Left lobe of liver (tissue), 2 donors: ENCODE measurements at places on chromosomes 13 and 19.

DNA sequence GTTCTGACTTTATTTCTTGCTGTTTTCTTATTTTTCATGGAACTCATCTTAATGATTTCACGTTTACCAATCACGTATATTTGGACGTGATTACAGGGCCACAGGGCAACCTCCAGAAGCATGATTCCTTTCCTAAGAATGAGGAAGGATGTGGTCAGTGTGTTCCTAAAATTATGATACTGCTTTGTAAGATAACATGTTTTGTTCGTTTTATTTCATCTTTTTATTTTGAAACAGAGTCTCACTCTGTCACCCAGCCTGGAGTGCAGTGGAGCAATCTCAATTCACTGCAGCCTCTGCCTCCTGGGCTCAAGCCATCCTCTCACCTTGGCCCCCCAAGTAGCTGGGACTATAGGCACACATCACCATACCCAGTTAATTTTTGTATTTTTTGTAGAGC is 24.8 kb upstream of the LAIR1 start:
- DNase-seq: no peak

DNA sequence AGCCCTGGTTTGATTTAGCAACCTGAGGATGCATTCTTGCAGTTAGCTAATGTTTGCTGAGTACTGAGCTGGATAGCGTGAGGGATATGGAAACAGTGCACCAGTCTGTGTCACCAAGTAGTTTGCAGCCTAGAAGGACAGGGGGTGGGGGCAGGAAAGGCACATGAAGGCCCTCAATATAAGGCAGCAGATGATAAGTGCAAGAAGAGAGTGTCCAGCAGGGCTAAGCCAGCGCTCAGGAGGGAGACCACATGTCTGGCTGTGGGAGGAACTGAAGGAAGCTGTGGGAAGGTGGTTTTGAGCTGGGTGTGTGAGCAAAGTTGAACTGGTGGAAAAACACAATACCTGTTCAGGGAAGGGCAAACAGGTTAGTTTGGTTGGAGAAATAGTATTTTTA is 1.7 kb downstream of the CXCL17 start:
- no peak for DNase-seq

DNA sequence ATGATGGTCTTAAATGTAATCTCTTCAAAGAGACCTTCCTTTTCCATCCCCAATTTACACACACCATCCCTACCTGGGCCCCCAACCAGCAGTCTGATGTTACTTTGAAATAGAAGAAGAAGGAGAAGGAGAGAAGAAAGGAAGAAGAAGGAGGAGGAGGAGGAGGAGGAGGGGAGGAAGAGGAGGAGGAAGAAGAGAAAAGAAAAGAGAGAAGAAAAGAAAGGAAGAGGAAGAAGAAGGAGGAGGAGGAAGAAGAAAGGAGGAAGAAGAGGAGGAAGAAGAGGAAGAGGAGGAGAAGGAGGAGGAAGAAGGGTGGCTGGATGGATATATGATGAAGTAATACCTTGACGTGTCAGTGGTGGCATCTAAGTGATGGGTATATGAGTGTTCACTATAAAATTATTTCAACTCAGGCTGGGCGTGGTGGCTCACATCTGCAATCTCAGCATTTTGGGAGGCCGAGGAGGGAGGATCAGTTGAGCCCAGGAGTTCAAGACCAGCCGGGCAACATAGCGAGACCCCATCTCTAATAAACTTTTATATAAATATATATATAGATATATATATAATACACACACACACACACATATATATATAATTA is 3.7 kb upstream of the LRFN1 start:
- no peak for DNase-seq

GRCh38 chr13:106794117-106794516 is 226.2 kb upstream of the ARGLU1 start:
- DNase-seq: no peak

- DNase-seq: no peak
These were observed 17.9 kb upstream of the SHFL start for GRCh38 chr19:10068205-10068604.

GRCh38 chr19:7292950-7293761 is 1.1 kb downstream of the INSR start:
- DNase-seq: peak; percentile 85

DNA sequence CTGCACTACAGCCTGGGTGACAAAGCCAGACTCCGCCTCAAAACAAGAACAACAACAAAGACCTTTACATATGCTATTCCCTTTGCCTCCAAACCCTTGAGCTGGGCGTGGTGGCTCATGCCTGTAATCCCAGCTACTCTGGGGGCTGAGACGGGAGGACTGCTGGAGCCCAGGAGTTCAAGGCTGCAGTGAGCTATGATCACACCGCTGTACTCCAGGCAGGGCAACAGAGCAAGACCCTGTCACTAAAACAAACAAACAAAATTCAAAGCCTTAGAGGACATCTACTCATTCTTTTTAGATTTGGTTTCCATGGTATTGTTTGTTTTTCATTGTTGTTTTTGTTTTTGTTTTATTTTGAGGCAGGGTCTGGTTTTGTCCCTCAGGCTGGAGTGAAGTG is 7.8 kb downstream of the ACER1 start:
- no peak for DNase-seq

DNA sequence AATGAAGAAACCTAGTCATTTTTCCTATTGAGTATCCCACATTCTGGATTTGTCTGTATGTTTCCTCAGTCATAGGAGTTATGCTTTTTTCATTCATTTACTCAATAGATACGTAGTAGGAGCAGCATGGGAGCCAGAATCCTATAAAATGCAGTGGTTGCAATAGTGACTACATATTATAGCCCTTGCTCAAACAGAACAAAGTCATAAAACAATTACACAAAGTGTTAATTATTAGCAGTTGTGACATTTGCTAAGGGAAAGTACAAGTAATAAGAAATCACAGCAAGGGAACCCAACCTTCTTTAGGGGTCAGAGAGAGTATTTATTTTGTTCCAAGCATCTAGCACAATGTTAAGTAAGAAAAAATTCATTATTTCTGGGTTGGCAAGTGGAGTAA is 27.7 kb upstream of the POU4F1 start:
- DNase-seq: no peak

GRCh38 chr19:31167690-31168089 is 181.5 kb downstream of the TSHZ3 start:
- no peak for DNase-seq

DNA sequence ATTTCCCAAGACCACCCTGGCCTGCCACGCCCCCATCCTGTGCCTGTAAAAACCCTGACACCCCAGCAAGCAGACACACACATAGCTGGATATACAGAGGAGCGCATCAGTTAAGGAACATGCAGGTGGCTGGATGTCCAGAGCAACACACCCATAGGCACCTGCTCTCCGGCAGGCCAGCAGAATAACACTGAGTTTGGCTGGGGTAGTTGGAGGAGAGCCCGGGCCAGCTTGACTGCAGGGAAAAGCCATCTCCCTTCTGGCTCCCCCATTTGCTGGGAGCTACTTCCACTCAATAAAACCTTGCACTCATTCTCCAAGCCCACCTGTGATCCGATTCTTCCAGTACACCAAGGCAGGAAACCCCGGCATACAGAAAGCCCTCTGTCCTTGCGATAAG is 8.9 kb downstream of the RASL11A start:
- no peak for DNase-seq

DNA sequence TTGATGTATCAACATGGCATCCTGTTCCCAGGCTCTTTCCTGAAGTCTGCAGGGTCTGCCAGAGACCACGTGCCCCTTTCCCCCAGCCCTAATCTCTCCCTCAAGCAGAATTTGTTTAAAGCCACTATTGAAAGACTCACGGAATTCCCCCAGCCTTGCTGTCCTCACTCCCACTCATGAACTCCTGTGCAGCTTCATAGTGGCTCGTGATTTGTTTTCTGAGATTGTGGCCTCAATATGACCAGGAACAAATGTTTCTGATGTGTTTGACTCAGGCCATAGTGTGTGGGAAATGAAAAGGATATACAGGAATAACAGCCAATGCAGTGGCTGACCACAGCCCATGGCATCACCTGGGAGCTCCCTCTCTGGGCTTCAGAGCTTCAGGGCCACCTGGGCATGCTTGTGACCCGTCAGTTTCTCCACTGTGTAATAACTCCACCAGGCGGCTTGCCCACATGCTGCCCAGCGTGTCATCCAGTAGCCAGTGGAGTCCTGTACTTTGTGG is 8.1 kb upstream of the SERPINE3 start:
- DNase-seq: no peak

DNA sequence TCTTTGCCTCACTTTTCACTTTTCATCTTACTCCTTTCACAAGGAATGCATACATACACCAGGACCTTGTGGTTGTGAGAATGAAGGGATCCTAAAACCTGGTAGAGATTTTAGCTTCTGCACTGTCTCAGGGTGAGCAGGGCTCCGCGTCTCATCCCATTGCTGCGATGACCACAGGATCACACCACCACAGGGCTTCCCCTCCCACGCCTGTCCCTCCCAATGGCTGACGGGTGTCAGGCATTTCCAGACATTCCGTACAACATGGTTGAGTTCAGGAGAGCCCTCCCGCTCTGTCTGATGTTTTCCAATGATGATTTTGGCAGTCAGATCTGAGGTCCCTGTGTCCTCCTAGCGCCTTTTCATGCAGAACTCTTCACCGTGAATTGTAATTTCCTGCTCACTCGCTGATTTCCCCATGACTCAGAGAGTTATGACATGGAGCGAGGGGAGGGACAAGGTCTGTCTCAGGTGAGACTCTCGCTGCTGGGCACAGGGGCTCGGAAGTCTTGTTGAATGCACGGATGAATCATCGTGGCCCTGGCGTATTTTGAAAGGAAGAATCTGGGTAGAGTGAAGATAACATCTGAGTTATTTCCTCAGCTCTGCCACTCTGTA is 102.8 kb downstream of the TEX29 start:
- DNase-seq: no peak

DNA sequence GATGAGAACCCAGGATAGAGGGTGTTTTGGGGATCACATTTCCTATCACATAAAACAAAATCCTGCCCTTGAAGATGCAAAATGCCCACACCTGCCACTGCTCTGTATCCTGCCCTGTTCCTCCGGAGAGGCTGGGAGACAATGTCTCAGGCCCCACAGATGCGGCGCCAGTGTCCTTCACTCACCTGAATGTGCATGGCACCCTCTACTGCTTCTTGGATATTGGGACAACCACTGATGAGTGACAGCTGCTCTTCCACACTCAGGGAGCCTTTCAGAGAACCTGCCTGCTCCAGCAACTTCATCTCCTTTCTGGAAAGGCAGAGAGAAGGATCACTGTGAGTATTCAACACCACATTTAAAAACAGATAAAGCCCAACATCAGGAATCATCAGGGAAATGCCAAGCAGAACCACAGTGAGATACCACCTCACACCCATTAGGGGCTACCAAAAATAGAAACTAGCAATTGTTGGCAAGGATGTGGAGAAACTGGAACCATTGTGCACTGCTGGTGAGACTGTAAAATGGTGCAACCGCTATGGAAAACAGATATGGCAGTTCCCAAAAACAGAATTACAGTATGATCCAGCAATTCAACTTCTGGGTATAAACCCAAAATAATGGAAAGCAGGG is 36.4 kb downstream of the CRYL1 start:
- no peak for DNase-seq

DNA sequence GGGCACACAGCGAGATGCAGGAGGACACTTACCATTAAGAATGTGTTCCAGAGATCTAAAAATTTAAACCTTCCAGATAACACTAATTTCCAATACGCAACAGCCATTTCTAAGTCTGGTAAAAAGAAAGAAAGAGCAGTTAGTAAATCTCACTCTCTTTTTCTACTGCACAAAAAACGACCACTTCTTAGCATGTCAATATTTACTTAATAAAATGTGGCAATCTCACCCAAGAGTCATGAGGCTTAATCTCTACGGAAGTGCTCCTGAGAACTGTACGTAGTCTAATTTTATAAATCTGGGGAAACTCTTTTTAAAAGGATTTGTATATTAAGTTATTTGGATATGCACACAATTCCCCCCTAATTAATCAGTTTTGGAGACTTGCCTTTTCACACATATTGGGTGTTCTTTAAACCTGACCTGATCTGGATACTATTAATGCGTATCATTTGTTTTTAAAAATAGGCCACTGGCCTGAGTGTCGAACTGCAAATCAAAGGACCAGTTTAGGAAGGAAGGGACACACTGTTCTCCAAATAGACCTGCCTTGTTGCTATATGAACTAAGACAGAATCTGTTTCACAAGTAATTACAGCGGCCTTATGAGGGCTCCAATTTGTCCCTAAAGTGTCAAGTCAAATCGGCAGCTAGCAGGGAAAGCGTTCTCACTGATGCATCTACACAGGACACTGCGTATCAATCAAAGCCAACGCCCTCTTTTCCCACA is 7.9 kb upstream of the ADPRHL1 start:
- DNase-seq: no peak

DNA sequence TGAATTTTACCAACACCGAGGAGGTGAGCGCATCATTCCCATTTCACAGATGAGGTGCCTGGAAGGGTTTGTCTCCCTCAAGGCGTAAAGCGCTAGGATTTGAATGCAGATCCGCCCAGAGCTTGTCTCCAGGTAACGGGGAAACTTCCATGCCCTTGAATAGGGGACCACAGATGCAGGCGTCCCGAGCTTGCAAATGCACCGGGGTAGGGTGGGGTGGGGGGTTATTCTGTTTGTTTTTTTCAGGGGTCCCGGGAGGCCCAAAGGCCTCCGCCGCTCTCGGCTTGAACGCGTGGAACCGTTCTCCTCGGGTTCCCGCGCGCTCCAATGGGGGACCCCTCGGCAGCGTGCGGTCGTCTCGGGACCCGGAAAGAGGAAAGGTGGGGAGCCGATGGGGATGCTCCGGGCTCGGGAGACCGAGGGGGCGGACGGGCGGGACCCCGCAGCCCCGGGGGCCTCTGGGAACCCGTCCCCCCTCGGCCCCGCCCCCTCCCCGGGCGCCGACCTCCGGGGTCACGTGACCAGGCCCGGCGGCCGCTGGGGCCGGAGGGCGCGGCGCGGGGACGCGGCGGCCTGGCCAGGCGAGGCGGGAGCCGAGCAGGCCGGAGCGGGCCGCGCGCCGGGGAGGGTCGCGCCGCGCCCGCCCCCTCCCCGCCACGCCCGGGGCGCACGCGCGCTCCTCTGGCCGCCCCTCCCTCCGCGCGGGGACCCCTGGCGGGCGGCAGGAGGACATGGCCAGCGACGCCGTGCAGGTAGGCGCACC is at the start of gene PKN1:
Gene PKN1 (plus strand): TSS at position 516 of the 763 bp plus-strand sequence. CDS start 216 bp downstream, at position 732.
- no peak for DNase-seq
